SK-N-DZ (cell line): ENCODE measurements at places on chromosomes 6 and 20.

- no peak for DNase-seq
Measured at GRCh38 chr6:57087916-57088315, 2.1 kb upstream of the ZNF451 start.

- DNase-seq = no peak
Measured at GRCh38 chr6:133641104-133641503, 247.8 kb upstream of the TCF21 start.

- DNase-seq = no peak
Measured at GRCh38 chr6:30450909-30451841, 38.1 kb upstream of the HLA-E start.

- DNase-seq = no peak
Measured at GRCh38 chr20:52103913-52104545, 87.5 kb downstream of the ZFP64 start.

- no peak for DNase-seq
Measured at GRCh38 chr6:90004511-90004910, 110.2 kb downstream of the GJA10 start.
